Renal cortical epithelial cell (primary cell): ENCODE measurements at places on chromosomes 2 and 18. TPM values are rescaled to one million over a fixed set of nuclear protein-coding genes. Genes with fewer than 3 reads are reported as not detected.
A peak's percentile ranks its signal among the peaks of the same experiment; 100 is the strongest.

The TBR1 gene
- total RNA-seq = under 0.01 TPM in 1 of 2 replicates, not detected in the other

The TUBA3E gene
- not detected in 2 replicates for total RNA-seq

GRCh38 chr2:121527009-121527682, 3.5 kb upstream of the RNU4ATAC start:
- no peak for DNase-seq

DNA sequence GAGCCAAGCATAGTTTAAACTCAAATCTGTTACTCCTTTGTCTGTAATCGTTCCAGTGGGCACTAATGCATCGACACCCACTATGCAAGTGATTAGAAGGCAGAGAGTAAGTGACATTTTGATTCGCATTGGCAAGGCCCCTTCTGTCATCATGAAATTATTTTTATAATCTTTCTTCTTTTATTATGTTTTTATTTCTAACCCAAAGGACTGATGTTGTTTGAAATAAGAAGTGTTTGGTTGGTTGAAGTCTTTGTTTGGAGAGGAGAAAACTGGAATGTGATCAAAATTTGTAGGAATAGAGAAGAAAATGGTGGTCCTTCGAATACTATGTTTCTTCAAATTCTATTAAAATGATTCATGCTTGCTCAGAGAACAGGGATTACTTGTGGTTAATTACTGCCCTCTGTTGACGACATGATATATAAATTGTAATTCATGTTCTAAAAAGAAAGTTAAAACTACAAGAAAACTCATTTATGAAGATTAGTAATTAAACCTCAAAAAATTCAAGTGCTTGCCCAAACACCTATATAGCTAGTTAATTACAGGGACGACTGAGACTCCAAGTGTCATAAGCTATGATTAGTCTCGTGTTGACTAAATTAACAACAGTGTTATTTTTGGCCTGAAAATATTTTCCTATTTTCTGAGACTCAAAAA, 26.4 kb upstream of the TFPI start:
- peak; percentile 89 for DNase-seq
